ENCODE measurements at places on chromosomes 1 and 21. TPM values are rescaled to one million over a fixed set of nuclear protein-coding genes. Genes with fewer than 3 reads are reported as not detected.

S100A2 gene
- 1.8 TPM for total RNA-seq

GRCh38 chr1:19504796-19505692 lies 19.7 kb upstream of the CAPZB start:
- peak; percentile 79 for DNase-seq

GRCh38 chr1:37479255-37480124 lies 5.1 kb downstream of the ZC3H12A start:
- DNase-seq, result peak; percentile 93

XKR8 gene
- total RNA-seq, result 5.4 TPM

DNA sequence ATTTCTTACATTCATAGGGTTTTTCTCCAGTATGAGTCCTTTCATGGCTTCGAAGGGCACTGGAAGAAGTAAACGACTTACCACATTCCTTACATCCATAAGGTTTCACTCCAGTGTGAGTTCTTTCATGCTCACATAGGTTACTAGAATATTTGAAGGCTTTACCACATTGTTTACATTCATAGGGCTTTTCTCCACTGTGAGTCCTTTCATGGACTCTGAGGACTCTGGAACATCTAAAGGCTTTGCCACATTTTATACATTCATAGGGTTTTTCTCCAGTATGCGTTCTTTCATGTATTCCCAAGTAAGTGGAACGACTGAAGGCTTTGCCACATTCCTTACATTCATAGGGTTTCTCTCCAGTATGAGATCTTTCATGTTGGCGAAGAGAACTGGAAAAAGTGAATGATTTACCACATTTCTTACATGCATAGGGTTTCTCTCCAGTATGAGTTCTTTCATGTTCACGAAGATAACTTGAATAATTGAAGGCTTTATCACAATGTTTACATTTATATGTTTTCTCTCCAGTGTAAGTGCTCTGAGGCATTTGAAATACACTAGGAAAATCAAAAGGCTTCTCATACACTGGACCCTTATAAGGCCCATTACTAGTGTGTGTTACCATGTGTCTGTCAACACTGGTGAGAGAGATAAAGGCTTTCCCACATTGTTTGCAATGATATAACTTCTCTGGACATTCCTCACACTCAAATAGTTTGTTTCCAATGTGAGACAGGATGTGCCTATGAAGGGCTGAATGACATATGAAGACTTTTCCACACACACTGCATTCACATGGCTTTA lies 29.9 kb upstream of the ZNF695 start:
- no peak for DNase-seq

OR2L13 gene
- total RNA-seq, result not detected

LAD1 gene
- not detected for total RNA-seq

CENPF gene
- total RNA-seq, result 1.4 TPM

DNA sequence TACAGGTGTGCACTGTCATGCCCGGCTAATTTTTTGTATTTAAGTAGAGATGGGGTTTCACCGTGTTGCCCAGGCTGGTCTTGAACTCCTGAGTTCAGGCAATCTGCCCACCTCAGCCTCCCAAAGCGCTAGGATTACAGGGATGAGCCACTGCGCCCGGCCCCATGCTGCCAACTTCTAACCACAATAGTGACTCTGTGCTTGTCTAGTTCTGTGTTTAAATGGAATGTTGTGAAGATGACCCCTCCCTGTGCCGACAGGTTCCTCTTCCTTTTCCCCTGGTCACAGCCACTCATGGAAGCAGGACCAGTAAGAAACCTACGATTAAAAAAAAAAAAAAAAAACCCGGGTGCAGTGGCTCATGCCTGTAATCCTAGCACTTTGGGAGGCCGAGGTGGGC lies 4.7 kb downstream of the MAP1LC3C start:
- no peak for DNase-seq

GRCh38 chr21:36199021-36199420 lies 42.4 kb downstream of the DOP1B start:
- no peak for DNase-seq

GRCh38 chr1:180975551-180975950 lies 47.1 kb downstream of the STX6 start:
- DNase-seq, result no peak

DNA sequence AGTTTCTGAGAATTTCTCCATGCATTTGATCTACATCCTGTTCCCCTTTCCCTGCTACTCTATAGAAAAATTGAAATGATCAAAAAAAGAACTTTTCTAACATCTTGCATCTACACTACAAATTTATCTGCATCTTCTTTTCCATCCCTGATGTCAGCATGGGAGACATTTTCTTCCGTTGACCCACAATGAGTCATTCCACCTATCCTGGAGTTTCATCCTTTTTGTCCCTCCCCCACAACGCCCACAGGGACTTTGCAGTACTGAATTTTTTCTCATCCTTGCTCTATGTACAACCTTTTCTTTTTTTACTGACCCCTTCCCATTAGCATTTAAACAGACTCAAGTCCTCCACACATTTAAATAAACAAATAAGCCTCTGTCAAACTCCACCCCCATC lies 112.2 kb upstream of the MROH9 start:
- no peak for DNase-seq

DNA sequence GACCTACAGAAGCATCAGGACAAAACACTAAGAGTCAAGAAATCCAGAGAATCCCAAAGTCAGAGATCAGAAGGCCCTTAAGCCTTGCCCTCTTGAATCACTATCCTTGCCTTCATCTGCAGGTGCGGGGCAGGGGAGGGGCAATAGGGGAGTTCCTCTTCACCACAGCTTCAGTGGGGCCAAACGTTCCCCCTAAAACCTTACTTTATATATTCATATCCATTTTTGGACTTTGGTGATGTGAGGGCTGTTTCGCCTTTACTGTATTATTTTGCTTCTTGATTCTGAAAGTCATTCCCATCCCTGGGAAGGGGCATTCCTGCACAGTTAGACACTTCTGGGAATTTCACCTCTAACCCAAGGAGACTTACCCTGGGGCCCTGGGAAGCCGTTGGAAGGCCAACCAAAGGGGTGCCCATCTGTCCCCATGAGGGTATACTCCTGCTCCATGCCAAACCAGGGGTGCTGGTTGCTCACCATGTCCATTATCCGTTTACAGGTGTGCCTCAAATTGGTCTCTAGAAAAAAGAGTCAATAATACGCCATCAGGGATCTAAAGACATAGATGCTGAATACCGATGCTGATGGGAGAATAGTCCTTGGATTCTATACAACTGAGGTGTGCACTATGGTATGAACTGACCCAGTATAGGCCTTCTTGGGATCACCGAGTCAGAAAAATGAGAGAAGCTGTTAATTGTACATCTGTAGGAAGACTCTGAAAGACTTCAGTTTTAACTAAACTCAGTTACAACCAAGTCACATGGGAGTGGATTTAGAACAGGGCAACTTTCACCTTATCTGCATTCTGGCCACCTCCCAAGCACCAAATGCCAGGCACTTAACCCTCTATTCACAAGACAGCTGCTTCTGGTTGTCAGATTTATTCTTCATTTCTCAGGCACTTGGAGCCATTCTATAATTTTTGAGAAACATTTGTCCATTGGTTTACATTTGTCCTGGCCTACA lies 5.4 kb downstream of the GLUL start:
- DNase-seq, result no peak

- no peak for DNase-seq
Observed at GRCh38 chr1:63600248-63600647, 7.0 kb downstream of the PGM1 start.

KRTAP19-1 gene
- total RNA-seq, result not detected

GRCh38 chr1:160070243-160071163 lies 543 bp upstream of the KCNJ10 start:
- peak; percentile 88 for DNase-seq

- no peak for DNase-seq
Observed at GRCh38 chr1:113835686-113836290, 23.5 kb upstream of the RSBN1 start.

MAEL gene
- total RNA-seq, result 1.1 TPM

DNA sequence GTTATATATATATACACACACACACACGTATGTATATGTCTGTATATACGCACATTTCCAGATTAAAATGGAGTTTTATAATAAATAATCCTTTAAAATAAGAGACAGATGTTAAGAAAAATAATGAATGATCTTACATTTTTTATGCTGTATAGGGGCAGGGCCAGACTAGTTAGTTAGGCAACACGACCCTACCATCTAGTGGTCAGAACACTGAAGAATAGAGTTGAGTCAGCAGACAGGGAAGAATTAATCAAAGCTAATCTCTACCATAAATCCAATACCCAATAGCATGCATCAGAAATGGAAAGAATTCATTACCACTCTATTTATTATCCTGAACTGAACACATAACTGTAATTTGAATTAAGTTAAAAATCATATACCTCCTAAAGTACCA lies 156.7 kb downstream of the BRINP3 start:
- DNase-seq, result no peak

- DNase-seq, result no peak
Observed at GRCh38 chr1:66475940-66476339, 58.0 kb upstream of the SGIP1 start.

DNA sequence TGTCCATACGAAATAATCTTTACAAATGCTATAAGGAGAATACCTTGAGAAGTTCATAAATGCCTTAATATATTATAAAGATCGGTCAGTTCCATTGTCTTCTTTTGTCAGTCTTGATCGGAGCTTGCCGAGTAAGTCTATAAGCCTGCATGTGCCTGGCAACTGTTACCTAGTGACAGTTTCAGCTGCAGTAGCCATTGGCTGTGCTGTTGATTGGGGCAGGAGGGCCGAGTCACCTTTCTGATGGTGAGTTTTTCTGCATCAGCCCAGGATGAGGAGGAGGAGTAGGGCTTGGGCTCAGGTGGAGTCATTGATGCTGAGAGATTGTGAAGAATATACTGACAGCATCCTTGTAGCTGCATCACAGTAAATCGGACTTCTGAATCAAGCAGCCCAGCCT lies 1.9 kb upstream of the GPR52 start:
- no peak for DNase-seq

DNA sequence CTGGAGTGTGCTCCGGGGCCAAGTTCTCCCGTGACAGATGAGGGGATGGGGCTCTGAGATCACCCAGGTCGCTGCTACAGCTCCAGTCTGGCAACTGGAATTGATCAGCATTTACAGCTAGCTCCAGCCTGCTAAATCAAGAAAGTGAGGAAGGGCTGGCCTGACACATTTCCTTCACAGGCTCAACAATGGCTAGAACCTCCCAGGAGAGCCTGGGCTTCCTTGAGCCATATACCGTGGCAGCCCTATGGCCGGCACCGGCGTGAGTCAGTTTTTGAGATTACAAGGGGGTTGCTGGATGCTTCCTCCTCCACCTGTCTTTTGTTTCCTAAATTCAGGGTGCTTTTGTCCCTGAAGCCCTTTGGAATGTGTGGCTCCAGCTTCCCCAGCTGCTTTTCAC lies 104.2 kb downstream of the ETS2 start:
- no peak for DNase-seq

GRCh38 chr1:229619002-229619401 lies 6.9 kb downstream of the TAF5L start:
- DNase-seq, result no peak

DNA sequence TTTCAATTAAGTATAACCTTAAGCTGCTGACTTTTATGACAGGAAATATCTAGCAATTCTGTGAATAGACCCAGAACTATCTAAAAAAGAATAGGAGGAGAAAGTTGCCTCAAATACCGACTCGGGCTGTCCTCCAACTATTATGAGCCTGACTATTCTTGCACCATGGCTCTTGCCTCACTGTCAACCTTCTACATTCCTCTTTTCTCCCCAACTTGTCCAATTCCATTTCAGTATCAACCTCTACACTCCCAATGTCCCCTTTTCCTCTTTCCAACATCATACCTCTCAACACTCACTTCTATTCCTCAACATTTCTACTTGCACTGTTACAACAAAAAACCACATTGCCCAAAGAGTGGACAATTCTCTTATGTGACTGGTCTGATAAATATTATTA lies 2.3 kb downstream of the ZZZ3 start:
- no peak for DNase-seq

DNA sequence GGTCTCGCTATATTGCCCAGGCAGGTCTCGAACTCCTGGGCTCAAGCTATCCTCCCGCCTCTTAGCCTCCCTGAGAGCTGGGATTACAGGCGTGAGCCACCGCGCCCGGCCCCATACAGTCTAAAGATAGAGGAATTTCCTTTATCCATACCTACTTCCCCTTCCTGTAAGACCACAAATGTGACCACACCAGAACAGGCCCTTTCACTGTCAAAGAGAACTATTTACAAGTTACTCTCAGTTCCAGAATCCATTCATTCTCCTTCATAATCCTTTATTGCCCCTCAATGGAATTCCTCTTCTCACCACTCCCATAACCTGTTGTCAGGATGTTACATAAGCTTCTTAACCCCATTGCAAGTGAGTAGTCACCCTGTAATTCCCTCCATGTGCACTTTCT lies 26.3 kb upstream of the SLC5A9 start:
- DNase-seq, result no peak

DNA sequence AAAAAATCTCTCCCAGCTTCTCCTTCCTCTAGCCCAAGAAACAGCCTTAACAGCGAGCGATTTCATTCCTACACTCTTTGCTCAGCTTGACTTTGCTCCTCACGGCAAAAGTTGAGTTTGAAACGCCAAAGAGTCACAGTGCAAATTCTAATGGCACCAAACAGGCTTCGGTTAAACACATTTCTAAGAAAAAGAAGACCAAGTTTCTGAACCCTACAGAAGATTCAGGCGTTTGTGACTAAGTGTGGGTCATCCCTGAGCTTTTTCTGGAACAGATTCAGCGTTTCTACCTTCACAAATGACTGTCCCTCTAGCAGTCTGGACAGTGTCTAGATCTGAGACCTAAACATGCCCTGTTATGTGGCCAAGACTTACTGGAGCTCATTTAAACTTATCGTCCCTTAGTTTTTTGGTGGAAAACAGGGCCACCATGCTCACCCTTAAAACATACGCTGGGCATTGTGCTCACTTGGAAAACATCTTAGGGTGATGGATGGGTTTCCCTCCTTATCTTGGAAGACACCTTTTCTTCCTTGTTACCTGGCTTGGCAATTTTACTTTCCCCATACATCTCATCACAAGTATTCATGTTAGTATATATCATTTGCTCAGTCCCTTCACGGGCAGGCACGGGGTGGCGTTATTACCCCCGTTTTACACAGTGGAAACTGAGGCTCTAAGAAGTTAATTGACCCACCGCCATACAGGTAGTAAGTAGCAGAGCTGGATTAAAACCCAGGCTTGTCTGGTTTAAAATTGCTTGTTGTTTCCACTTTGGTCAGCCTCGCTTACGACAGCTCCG lies 1.0 kb downstream of the C1orf198 start:
- DNase-seq, result no peak

HP1BP3 gene
- total RNA-seq, result 189 TPM

DNA sequence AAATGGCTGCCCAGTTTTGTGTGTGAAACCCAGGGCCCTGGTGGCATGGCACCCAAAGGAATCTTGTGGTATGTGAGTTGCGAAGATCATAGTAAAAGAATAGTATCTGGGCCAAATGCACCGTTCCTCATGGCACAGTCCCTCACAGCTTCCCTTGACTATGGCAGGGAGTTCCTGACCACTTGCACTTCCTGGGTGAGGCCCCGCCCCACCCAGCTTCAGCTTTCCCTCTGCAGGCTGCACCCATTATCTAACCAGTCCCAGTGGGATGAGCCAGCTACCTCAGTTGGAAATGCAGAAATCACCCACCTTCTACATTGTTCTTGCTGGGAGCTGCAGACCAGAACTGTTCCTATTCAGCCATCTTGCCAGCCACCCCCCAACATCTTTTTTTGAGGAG lies 63.0 kb downstream of the SLC5A9 start:
- no peak for DNase-seq
